Activated T-helper 2 cell treated with anti-CD3 and anti-CD28 coated beads, Interferon-gamma antibody, Interleukin-2, Interleukin-4, amounts not matched to agents 10 μg/mL and 5 μg/mL and 100 μg/mL, durations not matched to agents 14 hours and 24 hours and 36 hours (primary cell): ENCODE measurements at places on chromosomes 7 and 10.

DNA sequence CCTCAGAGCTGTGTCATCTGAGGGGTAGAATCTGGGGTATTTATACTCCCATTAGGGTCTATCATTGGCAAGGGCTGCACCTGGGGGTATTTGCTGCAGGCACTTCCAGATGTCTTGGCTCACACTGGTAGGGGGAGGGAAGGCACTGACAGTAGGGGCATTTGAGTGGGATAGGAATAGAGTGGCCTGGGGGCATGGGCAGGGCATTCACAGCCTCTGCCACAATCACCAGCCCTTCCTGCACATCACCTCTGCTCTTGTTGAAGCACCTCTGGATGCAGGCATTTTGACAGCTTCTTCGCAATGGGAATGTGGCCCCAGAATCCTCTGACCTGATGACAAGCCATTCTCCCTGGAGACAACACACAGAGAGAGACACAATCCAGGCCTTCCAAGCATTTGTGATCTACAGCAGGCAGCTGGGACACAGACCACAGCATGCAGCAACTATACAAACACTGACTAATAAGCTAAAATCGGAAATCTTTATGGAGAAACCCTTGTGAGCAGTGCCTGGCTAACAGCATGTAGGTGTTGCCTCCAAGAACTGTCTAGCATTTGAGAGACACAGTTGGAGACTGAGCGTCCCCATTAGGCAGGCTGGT is 178.5 kb downstream of the KCNMA1 start:
- DNase-seq, result no peak
- H3K4me1 ChIP-seq, result no peaks in the 10 kb centered on the region
- H3K27me3 ChIP-seq, result no peaks in the 10 kb centered on the region
- H3K36me3 ChIP-seq, result no peaks in the 10 kb centered on the region

DNA sequence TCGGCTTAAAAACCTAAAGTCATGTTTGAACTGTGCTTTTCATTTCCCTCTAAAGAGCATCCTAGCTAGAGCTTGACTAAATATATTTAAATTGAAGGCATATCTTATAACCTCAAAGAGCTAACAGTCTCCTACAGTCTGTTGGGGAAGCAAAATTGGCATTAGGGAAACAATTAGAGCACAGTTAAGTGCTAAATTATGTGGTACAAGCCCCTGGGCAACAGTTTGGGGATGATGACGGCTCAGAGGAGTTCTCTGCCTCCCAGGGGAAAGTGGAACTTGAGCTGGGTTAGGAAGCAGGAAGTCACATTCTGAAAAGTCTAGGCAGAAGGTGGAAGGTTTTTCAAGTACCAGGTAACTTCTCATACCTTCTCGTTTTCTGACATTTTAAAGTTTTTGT is 18.6 kb upstream of the GOT1 start:
- no peak overlapping the region for H3K27ac ChIP-seq
- no peak for DNase-seq
- peaks cover 38% of the 10 kb centered on the region for H3K27me3 ChIP-seq
- no peak overlapping the region for H3K4me3 ChIP-seq

- peaks cover 7% of the 10 kb centered on the region for H3K4me1 ChIP-seq
- no peak overlapping the region for H3K4me3 ChIP-seq
- no peaks in the 10 kb centered on the region for H3K27me3 ChIP-seq
- H3K36me3 ChIP-seq, result peaks cover 41% of the 10 kb centered on the region
Measured at GRCh38 chr7:127895360-127895759, 135.9 kb downstream of the LRRC4 start.

GRCh38 chr7:91373111-91373800 is 109.0 kb downstream of the FZD1 start:
- H3K4me1 ChIP-seq, result no peaks in the 10 kb centered on the region
- no peaks in the 10 kb centered on the region for H3K36me3 ChIP-seq
- no peak for DNase-seq
- no peaks in the 10 kb centered on the region for H3K27me3 ChIP-seq
- no peak overlapping the region for H3K27ac ChIP-seq
- H3K4me3 ChIP-seq, result no peak overlapping the region

DNA sequence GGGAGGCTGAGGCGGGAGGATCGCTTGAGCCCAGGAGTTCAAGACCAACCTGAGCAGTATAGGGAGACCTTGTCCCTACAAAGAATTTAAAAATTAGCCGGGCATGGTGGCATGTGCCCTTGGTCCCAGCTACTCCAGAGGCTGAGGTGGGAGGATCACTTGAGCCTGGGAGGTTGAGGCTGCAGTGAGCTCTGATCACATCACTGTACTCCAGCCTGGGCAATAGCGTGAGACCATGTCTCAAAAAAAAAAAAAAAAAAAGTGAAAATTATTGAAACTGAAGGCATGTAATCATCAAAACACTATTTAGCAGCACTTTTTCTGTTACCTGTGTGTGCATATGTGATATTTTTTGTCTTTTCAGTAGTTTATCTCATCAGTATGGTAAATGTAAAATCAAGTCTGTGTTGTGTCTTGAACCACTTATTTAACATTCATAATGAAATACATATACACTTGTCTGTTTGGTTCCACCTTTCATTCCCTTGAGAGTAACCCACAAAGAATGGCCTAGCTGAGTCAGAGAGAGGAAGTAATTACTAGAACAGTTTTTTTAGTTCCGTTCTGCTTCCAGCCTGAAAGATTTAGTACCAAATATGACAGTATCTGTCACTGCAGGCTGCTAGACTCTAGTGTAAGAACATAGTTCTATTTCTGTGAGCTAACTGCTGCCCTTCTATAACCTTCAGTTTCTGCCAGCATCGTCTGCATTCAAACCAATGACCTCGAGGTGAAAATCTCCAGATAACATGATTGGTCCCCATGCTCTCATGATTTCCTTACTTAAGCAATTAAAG is 68.6 kb downstream of the MMRN2 start:
- no peak for DNase-seq
- peaks cover 13% of the 10 kb centered on the region for H3K4me1 ChIP-seq
- H3K36me3 ChIP-seq, result peaks cover 5% of the 10 kb centered on the region
- H3K27me3 ChIP-seq, result no peaks in the 10 kb centered on the region
- peak overlapping the region; percentile 73 for H3K27ac ChIP-seq
- H3K4me3 ChIP-seq, result no peak overlapping the region

DNA sequence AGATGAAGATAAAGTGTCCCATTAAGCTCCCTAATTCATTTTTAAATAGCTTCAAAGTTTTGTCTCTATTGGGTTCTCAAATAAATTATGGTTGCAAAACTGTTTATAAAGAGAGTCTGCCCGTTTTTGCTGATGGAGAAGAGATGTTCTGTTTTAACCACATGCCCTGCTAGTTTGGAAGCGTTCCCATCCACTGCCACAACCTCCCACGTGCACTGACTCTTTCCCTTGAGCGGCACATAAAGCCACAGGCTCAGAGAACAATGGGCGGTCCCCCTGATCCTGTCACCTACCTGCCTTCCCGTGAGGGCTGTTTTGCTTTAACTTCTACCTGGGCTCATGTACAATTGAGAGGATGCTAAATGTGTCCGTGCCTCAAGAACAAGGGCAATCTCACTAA is 65.5 kb downstream of the CPVL start:
- H3K4me1 ChIP-seq, result no peaks in the 10 kb centered on the region
- no peak for DNase-seq
- H3K27me3 ChIP-seq, result peaks cover 8% of the 10 kb centered on the region
- no peaks in the 10 kb centered on the region for H3K36me3 ChIP-seq
- H3K27ac ChIP-seq, result no peak overlapping the region

DNA sequence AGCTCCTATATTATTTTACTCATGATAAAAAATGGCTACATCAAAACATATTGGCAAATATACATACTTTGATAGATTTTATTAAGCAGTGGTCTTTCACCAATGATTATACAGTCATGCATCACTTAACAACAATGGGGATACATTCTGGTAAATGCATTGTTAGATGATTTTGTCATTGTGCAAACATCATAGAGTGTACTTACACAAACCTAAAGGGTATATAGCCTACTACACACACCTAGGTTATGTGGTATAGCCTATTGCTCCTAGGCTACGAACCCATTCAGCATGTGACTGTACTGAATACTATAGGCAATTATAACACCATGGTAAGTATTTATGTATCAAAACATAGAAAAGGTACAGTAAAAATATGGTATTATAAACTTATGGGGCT is 98.9 kb upstream of the IL6 start:
- no peaks in the 10 kb centered on the region for H3K36me3 ChIP-seq
- no peak for DNase-seq
- no peak overlapping the region for H3K27ac ChIP-seq
- peaks cover 2% of the 10 kb centered on the region for H3K4me1 ChIP-seq
- H3K27me3 ChIP-seq, result peaks cover 76% of the 10 kb centered on the region
- H3K4me3 ChIP-seq, result no peak overlapping the region

GRCh38 chr7:134327896-134328295 is 11.2 kb upstream of the SLC35B4 start:
- peak; percentile 14 for DNase-seq
- H3K4me1 ChIP-seq, result peaks cover 12% of the 10 kb centered on the region
- no peak overlapping the region for H3K27ac ChIP-seq
- no peak overlapping the region for H3K4me3 ChIP-seq

DNA sequence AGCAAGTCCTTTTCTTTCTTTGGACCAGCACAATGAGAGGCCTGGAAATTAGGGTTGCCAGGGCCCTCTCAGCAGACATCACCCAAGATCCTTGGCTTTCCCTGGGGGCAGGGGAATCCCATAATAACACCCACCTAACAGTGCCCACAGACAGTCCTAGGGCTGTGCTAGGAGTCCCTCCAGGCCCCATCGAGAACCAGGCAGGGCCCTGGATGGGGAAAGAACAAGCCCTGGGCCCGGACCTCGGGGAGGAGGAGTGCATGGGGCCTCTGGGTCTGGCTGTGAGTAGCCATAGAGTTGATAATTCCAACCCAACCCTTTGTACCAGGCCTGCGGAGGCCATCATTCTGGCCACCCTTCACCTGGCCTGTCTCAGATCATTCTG is 201.2 kb upstream of the ZMIZ1 start:
- H3K27me3 ChIP-seq, result peaks cover 6% of the 10 kb centered on the region
- H3K4me1 ChIP-seq, result no peaks in the 10 kb centered on the region
- no peak overlapping the region for H3K4me3 ChIP-seq
- H3K27ac ChIP-seq, result no peak overlapping the region
- DNase-seq, result no peak
- no peaks in the 10 kb centered on the region for H3K36me3 ChIP-seq

- no peaks in the 10 kb centered on the region for H3K36me3 ChIP-seq
- DNase-seq, result no peak
- H3K4me1 ChIP-seq, result no peaks in the 10 kb centered on the region
- peaks cover 21% of the 10 kb centered on the region for H3K27me3 ChIP-seq
Measured at GRCh38 chr10:16853201-16853600, 36.0 kb upstream of the RSU1 start.

GRCh38 chr7:92534572-92534971 is 6.0 kb downstream of the RBM48 start:
- H3K4me3 ChIP-seq, result no peak overlapping the region
- H3K36me3 ChIP-seq, result peaks cover 66% of the 10 kb centered on the region
- H3K4me1 ChIP-seq, result peaks cover 13% of the 10 kb centered on the region
- DNase-seq, result no peak
- no peaks in the 10 kb centered on the region for H3K27me3 ChIP-seq

GRCh38 chr10:93580828-93581227 is 14.4 kb downstream of the FFAR4 start:
- peaks cover 6% of the 10 kb centered on the region for H3K27me3 ChIP-seq
- H3K4me1 ChIP-seq, result no peaks in the 10 kb centered on the region
- H3K4me3 ChIP-seq, result no peak overlapping the region

GRCh38 chr10:90859321-90859751 is 1.5 kb upstream of the HTR7 start:
- H3K27me3 ChIP-seq, result peaks cover 80% of the 10 kb centered on the region
- no peak overlapping the region for H3K4me3 ChIP-seq
- H3K36me3 ChIP-seq, result no peaks in the 10 kb centered on the region
- peaks cover 12% of the 10 kb centered on the region for H3K4me1 ChIP-seq
- no peak overlapping the region for H3K27ac ChIP-seq

GRCh38 chr7:126658684-126659083 is 594.1 kb downstream of the GRM8 start:
- no peaks in the 10 kb centered on the region for H3K27me3 ChIP-seq
- no peak overlapping the region for H3K4me3 ChIP-seq
- H3K4me1 ChIP-seq, result no peaks in the 10 kb centered on the region
- no peak for DNase-seq
- no peak overlapping the region for H3K27ac ChIP-seq

GRCh38 chr10:73900064-73900463 is 10.9 kb upstream of the PLAU start:
- H3K4me1 ChIP-seq, result peaks cover 5% of the 10 kb centered on the region
- H3K27ac ChIP-seq, result no peak overlapping the region
- H3K36me3 ChIP-seq, result no peaks in the 10 kb centered on the region
- peaks cover 6% of the 10 kb centered on the region for H3K27me3 ChIP-seq
- DNase-seq, result no peak

- peaks cover 50% of the 10 kb centered on the region for H3K27me3 ChIP-seq
- H3K36me3 ChIP-seq, result no peaks in the 10 kb centered on the region
- no peak overlapping the region for H3K4me3 ChIP-seq
- no peak for DNase-seq
Measured at GRCh38 chr10:43278216-43278615, 11.4 kb upstream of the RASGEF1A start.

GRCh38 chr7:37284805-37285231 is 163.8 kb downstream of the ELMO1 start:
- peaks cover 41% of the 10 kb centered on the region for H3K4me1 ChIP-seq
- no peak overlapping the region for H3K27ac ChIP-seq
- peaks cover 33% of the 10 kb centered on the region for H3K36me3 ChIP-seq
- no peaks in the 10 kb centered on the region for H3K27me3 ChIP-seq
- DNase-seq, result no peak
- no peak overlapping the region for H3K4me3 ChIP-seq

DNA sequence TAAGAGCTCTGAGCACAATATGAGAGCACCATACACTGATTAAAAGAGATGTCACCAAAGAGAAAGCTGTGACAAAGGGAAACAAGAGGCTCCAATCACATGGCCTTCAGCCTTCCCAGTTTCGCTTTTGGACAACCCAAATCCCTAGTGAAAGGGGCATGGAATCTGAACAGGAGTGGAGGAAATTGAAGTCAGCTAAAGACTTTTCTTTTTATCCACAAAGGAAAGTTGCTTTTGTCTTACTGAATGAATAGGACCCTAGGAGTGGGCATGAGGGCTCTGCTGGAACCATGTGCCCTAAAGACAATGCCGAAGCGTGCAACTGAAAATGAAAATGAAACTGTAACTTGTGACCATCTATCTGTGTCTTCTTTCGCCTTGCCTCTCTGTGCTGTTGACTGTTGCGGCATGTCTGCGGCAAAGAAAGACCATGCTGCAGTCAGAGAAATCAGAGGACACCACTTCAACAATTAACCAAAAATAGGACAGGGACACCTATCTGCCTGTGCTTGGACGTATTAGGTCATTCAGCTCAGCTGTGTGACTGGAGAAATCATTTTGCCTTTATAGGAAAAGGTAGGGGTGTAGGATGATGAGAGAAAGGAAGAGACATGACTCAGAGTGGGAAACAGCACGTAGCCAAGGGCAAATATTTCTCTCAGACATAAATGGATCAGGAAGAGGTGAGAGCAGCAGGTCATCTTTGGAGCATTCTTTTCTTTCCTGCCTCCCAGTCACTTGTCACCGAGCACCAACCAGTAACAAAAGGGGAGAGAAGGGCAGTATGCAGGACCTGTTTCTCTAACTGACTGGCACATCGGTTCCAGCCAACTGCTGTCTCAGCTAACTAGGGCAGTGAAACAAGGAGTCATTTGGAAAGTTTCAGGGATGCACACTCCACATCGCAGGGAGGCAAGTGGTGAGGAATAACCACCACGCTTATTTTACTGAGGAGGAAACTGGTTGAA is 12.3 kb downstream of the CAV2 start:
- DNase-seq, result no peak
- H3K4me1 ChIP-seq, result peaks cover 11% of the 10 kb centered on the region
- peaks cover 52% of the 10 kb centered on the region for H3K27me3 ChIP-seq
- no peak overlapping the region for H3K27ac ChIP-seq
